Stimulated activated CD4-positive, alpha-beta T cell treated with anti-CD3 and anti-CD28 coated beads, Interleukin-2, amount 100 ng/mL, for 48 hours (primary cell): ENCODE measurements at places on chromosomes 16 and 17.

GRCh38 chr16:69883744-69884143, 67.4 kb upstream of the CLEC18A start:
- DNase-seq: no peak

- no peak for DNase-seq
These were observed 822 bp downstream of the IGF2BP1 start for GRCh38 chr17:48997827-48998586.

- DNase-seq: no peak
These were observed 6.8 kb downstream of the OSGIN1 start for GRCh38 chr16:83959656-83960434.

GRCh38 chr16:19898924-19899604, 14.4 kb upstream of the GPRC5B start:
- peak; percentile 40 for DNase-seq

- no peak for DNase-seq
These were observed 28.9 kb downstream of the ITFG1 start for GRCh38 chr16:47431960-47432359.

DNA sequence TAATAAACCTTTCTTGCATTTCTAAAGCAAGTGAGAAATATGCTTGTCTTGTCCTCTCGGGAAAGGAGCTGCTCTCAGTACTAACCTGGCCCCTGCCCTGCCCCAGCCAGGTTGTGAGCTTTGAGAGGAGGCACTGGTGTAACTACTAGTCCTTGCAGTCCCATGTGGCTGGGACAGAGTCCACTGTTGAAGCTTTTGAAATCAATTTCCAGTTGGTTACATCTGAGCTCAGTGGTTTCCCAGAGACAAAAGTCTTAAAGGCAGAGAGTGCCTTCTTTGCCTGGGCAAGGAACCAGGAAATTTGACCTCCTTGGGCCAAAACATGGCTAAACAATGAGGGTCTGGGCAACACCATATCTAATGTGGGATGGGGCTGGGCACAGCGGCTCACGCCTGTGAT, 48.7 kb downstream of the GSG1L start:
- DNase-seq: no peak

DNA sequence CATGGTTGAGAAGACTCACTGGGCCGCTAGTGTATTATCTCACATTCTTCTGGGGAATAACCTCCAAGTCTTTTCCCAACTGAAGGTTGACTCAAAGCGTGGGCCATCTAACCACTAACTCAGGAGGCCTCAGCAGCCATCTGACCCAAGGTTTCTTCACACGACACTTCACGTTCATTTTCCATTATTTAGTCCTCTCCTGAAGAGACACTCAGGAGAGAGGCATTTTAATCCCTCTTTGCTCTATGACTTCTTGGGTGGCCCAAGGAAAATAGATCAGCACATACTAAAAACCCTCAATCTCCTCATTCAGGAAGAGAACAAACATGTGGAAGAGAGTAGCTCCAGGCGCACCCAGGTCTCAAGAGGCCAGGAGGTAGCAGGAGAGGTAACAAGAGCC, 252.8 kb upstream of the FOXF1 start:
- no peak for DNase-seq

DNA sequence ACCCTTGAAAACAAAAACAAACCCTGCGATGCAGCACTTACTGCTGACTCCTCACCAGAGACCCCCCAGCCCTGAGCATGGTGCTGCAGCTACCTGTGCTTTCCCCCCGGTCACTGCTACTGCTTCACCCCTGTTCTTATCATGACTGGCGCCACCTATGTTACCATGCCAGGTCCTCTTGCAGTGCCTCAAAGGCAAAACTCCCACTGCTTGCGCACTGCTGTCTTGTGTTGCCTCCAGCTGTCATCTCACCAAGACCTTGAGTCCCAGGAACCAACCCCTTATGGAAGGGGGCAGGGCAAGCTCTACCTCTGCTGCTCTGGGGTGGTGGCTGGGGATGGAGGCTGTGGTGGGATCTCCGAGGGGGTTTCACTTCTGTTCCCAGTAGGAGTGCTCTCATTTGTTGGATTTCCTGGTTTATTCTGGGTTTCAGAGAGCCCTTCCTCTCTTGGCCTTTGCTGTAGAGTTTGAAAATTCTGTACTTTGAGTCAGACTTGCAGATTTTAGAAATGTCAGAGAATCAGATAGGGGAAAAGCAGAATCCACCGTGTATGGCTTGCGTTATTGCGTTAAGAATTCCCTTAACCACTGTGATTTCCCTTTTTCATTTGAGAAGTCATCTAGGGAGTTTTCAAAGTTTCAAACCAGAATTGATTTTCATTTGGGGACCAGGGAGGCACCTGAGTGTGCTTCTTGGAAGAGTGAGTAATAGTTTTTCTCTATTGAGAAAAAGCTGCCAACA, 96.6 kb downstream of the SPECC1 start:
- no peak for DNase-seq

DNA sequence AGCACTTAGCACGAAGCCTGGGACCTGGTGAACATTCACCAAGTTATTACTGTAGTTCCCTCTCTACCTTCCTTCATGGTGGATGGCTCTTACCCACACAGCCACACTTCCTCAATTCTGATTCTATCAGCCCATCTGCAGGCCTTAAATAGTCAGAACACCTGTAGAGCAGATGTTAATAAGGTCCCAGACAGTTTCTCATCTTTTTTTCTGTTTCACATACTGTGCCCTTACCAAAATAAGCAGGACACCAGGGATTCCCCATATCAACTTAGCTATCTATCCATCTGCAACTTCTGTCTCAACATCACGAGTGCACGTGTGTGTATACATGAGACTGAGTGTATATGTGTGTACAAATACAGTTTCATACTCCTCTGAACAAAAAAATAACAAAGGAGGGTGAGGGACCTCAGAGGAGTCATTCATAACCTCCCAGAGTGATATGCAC, 2.8 kb downstream of the RECQL5 start:
- no peak for DNase-seq

DNA sequence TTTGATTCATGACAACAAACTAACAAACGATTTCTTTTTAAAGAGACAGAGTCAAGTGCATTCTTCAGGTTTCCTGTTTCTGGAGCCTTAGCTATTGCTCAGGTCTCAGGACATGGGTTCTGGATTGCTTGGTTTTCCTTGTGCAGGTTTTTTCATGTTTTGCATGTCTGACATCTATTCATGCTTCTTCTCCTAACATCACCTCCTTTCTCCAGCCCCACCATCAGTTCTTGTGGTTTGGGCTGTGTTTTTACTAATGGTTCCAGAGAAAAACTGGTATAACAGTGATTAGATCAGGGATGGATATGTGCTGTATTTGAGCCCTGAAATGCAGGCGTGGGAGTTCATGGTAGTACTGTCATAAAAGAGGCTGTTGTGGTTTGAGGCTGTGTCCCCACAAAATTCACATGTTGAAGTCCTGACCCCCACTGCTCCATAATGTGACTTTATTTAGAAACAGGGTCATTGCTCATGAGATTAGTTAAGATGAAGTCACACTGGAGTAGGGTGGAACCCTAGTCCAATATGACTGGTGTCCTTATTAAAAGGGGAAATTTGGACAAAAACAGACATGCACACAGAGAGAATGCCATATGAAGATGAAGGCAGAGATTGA, 67.9 kb downstream of the IRX6 start:
- DNase-seq: no peak

GRCh38 chr17:74128456-74129211, 74.8 kb upstream of the RPL38 start:
- no peak for DNase-seq

- peak; percentile 74 for DNase-seq
These were observed at the start of gene CMTM4 for GRCh38 chr16:66696669-66697630. Gene CMTM4, minus strand, starts transcription at chr16:66696743. Its CDS starts 218 bp downstream, at chr16:66696525.

GRCh38 chr16:29686740-29687332, 7.9 kb downstream of the QPRT start:
- no peak for DNase-seq

GRCh38 chr16:11407047-11407982, 62.1 kb downstream of the RMI2 start:
- peak; percentile 70 for DNase-seq

DNA sequence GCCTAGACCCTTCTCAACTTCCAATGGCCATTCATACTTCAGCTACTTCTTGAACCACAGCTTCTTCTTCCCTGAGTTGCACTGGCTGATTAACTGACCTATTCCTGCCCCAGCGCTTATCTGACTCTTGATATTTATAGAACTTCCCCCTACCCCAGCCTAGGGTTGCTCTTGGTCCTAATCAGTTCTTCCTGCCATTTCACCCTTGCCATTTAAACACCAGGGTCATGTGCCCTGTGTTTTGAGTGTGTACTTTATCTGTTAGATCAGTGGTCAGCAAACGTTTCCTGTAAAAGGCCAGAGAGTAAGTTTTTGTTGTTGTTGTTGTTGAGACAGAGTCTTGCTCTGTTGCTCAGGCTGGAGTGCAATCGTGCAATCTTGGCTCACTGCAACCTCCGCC, 82.4 kb upstream of the COX10 start:
- DNase-seq: no peak

DNA sequence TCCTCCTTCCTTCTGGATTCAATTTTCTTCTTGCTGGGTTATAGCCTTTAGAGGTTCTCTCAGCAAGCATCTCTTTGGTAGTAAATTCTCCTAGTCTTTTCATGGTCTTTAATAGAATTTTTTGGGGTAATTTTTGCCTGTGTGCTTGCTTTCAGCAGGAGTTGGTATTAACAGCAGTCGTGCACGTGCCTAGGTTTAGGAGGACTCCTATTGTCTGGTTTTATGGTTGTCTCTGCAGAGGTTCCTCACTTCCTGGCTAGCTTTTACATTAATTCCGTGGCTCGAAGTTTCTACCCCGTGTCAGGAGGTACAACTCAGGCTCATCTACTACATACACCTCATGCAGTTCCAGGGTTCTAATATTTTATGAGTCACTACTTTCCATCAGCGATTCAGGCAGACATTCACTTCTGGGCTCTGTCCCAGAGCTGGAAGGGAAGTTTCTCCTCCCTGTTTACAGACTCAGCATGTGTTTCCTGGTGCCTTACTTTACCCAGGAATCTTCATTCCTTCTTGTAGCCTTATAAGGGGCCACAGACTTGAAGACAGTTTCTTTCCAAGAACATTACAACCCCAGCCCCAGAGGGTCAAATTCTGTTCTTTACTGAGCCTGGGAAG, 643.6 kb downstream of the HS3ST4 start:
- DNase-seq: no peak

DNA sequence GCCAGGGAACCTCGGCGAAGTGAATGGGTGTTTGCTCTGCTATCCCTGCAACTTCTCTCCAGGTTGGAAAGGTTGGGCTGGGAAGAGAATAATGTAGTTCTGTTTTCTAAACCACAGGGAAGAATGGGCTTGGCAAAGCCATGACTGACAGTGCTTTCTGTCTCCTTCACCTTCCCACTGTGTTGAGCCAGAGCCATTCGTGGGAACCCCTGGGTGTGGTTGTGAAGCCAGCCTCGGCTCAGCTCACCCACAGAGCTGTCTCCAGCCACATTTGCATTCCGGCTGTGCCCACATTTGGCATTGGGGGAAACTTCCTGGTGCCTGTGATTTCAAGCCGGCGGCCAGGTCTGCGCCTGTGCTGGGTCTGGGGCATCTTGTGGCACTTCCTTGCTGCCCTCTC, 39.9 kb downstream of the BAIAP2 start:
- DNase-seq: no peak

GRCh38 chr17:9402590-9403199, 172.9 kb downstream of the STX8 start:
- peak; percentile 37 for DNase-seq

GRCh38 chr17:55350825-55351205, 70.8 kb downstream of the MMD start:
- no peak for DNase-seq

DNA sequence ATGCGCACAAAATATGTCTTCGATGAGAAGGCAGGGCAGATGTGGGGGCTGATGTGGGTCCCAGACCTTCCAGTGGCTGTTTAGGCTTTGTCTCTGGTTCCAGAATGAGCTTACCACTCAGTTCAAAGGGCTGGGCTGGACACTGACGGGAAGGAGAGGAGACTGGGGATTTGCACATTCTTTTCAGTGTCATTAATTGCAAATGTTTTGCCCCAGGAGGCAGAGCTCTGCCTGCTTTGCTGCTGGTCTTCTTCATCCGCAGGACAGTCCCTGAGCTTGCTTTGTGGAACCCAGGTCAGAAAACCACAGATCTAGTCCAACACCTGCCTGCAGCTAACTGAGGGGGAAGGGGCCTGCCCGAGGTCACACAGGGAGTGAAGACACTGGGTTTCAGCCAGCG, 20.9 kb downstream of the KCNG4 start:
- DNase-seq: no peak

DNA sequence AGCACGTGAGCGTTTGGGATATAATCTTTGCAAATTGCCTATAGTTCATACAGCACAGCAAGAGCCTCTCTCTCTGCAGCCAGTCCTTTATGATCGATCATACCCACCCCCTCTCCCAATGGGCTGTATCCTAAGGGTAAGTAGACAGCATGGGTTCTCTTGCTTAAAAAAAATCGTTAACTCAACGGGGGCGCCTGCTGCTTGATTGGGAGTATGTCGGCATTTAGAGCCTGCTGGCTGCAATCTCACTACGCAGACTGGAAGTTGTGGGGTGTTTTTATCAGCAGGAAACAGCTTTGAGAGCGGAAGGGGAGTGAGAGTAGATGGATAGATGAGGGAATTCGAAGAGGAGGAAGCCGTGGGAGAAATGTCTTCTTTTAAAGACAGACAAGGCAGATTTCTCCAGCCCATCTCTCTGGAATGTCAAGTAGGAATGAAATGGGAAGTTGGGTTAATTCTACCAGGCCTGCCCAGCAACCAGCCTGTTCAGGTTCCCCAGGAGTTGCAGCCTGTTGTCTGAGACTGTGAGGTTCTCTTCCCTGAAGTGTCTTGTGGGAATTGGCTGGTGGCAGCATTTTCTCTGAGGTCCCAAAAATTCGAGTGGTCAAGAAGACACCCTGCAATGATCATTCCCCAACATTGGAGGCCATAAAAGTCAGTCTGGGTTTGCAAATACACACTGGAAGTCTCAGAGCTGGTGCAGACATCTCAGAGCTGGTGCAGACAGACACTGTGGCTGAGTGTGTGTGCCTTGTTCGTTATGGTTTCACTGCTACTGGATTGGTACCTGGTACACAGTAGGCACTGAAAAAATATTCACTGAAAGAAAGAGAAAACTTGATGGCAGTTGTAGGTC, 65.6 kb downstream of the PRKCB start:
- no peak for DNase-seq

- no peak for DNase-seq
These were observed 34.3 kb upstream of the ATP2C2 start for GRCh38 chr16:84334058-84334457.

DNA sequence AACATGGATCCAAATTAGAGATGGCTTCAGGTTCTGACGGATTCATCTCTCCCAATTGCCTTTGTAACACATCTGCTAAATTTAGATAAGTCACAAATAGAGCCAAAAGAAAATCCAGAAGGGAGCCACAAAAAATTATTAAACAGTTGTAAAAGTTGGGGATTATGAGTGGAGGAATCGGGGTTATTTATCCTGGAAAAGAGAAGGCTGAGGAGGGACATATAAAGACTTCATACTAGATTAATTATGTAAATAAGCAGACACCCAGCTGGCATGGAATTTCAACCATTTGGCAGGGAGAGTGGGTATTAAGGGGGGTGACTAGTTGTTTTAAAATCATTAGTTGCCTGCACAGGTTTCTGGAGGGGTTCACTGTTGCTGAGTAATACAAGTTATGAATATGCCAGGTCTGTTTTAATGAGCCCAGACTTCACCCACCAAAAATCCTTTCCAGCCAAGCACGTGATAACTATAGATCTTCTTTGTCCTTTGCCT, 89.6 kb downstream of the CDH13 start:
- no peak for DNase-seq
